Vagina (tissue), 2 donors: ENCODE measurements at places on chromosomes 4 and X. TPM values are rescaled to one million over a fixed set of nuclear protein-coding genes. Genes with fewer than 3 reads are reported as not detected.

DNA sequence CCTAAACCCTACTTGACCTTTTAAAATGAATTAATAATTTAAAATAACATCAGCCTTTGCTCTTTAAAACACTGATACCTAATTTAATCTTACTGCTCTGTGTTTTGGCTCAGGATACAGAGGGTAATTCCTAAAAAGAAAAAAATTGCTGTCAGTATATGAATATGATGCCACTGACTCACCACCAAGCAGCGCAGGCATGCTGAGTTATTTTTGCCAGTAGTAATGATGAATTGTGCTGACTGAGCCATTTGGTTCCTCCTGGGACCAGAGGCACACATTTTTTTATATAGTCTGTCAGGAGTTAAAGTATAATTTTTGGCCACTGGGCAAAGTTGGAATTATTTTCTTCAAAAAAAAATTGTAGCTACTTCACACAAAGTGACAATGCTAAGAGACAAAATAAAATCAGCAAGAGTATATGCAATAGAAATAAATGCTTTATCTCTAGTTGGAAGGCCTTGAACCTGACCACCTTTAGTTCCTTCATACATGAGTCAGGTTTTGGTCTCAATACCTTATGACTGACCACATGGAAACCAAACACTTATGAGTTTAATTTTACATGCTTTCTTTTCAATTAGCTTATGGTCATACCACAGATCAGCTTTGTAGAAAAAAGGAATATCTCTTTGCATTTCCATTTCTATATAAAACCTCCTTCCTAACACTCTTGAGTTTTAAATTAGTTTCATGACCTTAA is 115.1 kb downstream of the PPP3CA start:
- DNase-seq, result no peak

DNA sequence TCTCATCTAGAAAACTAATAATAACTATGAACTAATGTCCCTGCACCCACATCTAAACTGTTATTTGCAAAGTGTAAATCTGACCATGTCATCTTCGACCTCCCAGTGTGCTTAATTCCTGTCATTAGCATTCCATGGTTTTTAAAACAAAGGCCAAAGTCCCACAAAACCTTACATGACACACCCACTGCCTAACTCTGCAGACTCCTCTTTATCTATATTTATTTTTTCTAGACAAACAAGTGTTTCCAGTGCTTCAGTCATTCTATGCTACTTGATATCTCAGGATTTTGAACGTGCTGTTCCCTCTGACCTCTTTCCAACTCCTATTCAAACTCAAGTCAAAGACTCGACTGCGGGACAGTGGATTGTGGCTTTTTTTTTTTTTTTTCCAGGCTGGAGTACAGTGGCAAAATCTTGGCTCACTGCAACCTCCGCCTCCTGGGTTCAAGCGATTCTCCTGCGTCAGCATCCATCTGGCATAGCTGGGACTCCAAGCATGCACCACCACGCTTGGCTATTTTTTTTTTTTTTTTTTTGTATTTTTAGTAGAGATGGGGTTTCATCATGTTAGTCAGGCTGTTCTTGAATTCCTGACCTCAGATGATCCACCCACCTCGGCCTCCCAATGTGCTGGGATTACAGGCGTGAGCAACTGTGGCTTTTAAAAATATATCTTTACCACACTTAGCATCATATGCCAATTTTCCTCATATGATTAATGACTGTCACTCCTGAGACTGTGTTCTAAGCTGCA is 1511.0 kb downstream of the ARAP2 start:
- no peak for DNase-seq

DNA sequence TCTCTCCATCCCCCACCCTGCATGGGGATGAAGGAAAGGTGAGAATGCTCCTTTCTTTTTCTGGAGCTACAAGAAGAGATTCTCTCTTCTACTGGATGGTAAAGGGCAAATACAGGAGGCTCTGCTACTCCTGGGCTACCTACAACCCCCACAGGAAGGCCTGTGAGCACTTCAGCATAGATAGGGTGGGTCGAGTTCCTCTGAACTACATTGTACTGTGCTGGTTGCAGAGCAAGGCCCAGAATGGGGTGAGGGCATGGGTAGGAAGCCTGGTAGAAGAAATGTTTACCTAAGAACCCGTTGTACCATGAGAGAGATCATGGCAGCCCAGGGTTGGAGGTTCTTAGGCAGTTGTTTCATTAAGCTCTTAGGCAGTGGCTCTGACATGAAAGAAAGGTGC is 510.4 kb downstream of the MID1IP1 start:
- no peak for DNase-seq

GRCh38 chrX:154486052-154486395 is 391 bp downstream of the UBL4A start:
- DNase-seq, result no peak

TBC1D14 gene
- total RNA-seq, result 35.4 TPM

GRCh38 chrX:111035991-111036390 is 60.0 kb upstream of the PAK3 start:
- DNase-seq, result no peak

GLUD2 gene
- total RNA-seq, result 0.98 TPM

GRCh38 chr4:169174247-169174646 is 96.5 kb downstream of the SH3RF1 start:
- DNase-seq, result no peak

DNA sequence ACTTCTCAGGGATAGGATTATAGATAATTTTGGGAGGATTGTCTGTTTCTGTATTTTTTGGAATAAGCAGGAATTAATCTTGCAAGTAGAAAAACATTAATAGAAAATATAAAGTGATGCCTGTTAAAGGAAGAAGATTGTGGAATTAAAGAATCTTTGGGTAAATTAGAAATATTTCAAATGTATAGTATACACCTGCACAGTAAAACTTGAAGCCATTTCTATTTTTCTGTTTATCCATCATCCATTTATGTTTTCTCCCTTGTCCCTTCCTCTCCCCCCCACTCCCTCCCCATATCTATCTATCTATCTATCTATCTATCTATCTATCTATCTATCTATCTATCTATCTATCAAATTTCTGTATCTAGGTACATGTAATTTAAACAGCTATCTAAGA is 46.9 kb upstream of the GEMIN8 start:
- DNase-seq, result no peak
